Tongue (tissue), 3 donors: ENCODE measurements at places on chromosomes 3 and 15. TPM values are rescaled to one million over a fixed set of nuclear protein-coding genes. Genes with fewer than 3 reads are reported as not detected.

The PLSCR4 gene
- 55.6 TPM for total RNA-seq

The AMT gene
- total RNA-seq, result 8.6 TPM

The CLRN1 gene
- total RNA-seq, result 0.31 TPM

The SLC12A1 gene
- total RNA-seq, result not detected

The SUSD5 gene
- total RNA-seq, result 3.5 TPM

The CCR3 gene
- 0.51 TPM for total RNA-seq

The ZMAT3 gene
- 8.1 TPM for total RNA-seq

The WDR72 gene
- 0.62 TPM for total RNA-seq

The ZNF385D gene
- 5.4 TPM for total RNA-seq

The CELF6 gene
- 1.3 TPM for total RNA-seq

The RTP3 gene
- total RNA-seq, result not detected

The IQCF5 gene
- not detected for total RNA-seq

The B3GALNT1 gene
- total RNA-seq, result 27.5 TPM

The NSMCE3 gene
- 12.7 TPM for total RNA-seq

The TMEM212 gene
- not detected for total RNA-seq

The TMEM158 gene
- total RNA-seq, result 2.4 TPM

The CHST13 gene
- total RNA-seq, result not detected

The STAB1 gene
- total RNA-seq, result 56.5 TPM
